Stimulated activated CD8-positive, alpha-beta memory T cell treated with anti-CD3 and anti-CD28 coated beads, Interleukin-15, amount 100 ng/mL, for 4 hours (primary cell): ENCODE measurements at places on chromosomes 3 and 15.

GRCh38 chr3:72449551-72449950, 398.7 kb downstream of the SHQ1 start:
- DNase-seq, result no peak

DNA sequence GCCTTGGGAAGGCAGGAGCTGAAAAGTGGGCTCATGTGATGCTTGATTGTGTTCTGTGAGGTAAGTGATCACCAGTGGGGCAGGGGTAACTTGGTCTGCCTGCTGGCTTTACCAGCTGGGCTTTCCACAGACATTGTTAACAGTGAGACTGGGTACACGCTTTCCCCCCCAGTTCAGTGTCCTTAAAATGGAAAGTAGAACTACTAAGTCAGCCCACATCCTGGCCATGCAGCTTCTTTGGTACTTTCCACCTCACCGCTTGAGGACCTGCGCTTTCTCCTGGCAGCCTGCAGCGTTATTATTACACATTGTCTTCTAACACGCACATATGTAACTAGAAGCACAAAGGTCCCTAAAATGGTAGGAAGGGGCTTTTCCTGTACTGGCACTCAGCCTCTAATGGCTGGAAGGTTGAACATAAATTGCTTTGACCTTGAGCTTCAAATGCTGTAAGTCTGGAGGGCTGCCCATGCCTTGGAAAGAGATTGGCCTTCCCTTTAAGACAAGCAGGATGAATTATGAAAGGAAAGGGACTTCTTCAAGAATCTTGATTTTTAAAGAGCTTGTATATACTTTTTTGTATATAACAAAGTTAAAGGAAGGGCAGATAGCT, 216.1 kb upstream of the ROPN1 start:
- DNase-seq, result no peak

DNA sequence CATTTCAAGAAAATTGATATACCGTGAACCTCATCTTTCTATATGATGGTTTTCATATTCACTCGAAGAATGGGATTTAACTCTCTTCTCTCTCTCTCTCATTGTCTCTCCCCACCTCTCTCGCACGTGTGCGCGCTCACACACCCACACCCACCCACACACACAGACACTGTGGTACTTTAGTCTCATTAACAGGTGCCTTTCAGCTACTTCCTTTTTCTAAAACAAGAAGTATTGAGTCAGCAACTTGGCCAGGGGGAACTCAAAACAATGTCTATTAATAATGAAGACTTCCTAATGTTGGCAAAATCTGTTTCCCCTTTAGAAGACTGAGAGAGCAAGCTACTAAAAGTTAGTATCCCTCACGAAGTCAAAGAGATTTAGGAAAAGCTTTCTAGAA, 150.7 kb downstream of the TMCO5A start:
- DNase-seq, result no peak

GRCh38 chr15:59165726-59166125, 40.9 kb upstream of the LDHAL6B start:
- DNase-seq, result no peak

GRCh38 chr3:111338059-111338698, 203.8 kb upstream of the CD96 start:
- DNase-seq, result no peak

- no peak for DNase-seq
Observed at GRCh38 chr3:147408188-147409100, 721 bp upstream of the ZIC1 start.

DNA sequence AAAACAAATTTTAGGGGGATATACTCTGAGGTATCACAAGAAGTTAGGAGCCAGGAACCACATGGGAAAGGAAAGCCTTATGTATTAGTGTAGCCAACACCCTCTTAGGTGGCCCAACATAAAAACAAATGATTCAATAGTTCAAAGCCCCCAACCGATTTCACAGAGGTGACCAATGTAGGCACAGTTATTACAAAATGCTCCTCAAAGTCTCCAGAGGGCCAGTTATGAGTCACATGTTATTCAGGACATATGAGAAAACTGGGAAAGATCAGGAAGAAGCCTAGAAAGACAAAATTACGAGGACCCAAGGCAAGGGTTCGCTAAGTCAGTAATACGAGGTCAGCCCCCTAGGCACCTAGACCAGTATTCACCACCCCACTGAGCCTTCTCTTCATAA, 29.9 kb upstream of the FBN1 start:
- DNase-seq, result no peak

GRCh38 chr3:99638167-99638948, at the start of gene COL8A1:
TSS of gene COL8A1 (plus strand) at chr3:99638594. CDS start at chr3:99790683, 152,089 bp downstream.
- DNase-seq, result no peak

- no peak for DNase-seq
Observed at GRCh38 chr3:15713364-15713763, 84.4 kb downstream of the ANKRD28 start.

DNA sequence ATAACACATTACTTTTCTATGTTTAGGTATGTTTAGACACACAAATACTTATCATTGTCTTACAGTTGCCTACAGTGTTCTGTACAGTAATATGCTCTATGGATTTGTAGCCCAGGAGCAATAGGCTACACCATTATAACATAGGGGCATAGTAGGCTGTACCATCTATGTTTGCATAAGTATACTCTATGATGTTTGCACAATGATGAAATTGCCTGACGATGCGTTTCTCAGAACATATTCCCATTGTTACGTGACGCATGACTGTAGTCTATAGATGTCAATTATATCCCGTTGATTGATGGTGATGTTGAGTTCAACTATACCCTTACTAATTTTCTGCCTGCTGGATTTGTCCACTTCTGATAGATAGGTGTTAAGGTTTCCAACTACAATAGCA, 139.4 kb upstream of the PFN2 start:
- DNase-seq, result no peak

DNA sequence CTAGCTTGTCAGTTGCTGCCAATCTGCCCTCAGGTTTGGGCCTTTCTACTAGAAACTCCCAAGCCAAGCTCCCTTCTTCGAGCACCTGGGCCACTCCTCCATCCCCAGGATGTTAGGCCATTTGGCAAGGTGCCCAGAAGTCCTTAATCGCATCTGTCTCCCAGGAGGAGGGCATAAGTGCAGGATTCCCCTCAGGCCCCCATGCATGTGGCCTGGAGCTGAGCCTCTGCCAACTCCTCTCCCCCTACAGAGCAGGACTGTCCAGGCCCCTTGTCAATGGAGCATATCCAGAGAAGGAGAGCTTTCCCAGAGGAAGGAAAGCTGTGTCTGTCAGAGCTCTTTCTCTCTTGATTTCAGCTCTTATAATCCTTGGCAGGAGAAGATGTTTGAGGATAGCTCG, 182.6 kb upstream of the ROPN1 start:
- DNase-seq, result no peak

GRCh38 chr3:137219801-137220445, 262.1 kb downstream of the IL20RB start:
- DNase-seq, result no peak

- no peak for DNase-seq
Observed at GRCh38 chr3:62999158-62999557, 123.9 kb upstream of the CADPS start.

DNA sequence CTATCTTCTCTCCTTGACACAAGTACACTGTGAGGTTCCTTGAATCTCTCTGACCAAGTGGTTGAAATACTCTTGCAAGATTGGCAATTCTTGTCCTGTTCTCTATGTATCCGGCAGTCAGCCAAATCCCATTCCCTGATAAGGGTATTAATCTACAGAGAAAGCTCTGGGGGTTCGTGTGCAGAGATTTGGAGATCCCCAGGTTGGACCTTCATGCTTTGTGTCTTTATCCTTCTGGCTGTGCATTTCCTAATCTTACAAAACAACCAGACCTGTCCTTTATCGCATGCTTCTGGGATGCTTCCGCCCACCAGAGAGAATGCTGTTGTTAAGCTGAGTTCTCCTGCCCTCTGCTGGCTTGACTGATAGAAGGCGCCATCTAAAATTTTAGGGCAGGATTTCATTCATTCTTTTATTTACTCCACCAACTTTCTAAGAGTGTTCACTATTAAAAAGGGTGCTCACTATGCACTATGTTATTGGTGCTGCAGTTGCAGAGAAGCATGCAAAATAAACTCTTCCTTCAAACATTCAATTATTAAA, 8.6 kb upstream of the SST start:
- DNase-seq, result no peak

- DNase-seq, result no peak
Observed at GRCh38 chr15:91478717-91479191, 374.8 kb upstream of the SLCO3A1 start.

- no peak for DNase-seq
Observed at GRCh38 chr3:170049146-170050000, 11.6 kb downstream of the GPR160 start.

DNA sequence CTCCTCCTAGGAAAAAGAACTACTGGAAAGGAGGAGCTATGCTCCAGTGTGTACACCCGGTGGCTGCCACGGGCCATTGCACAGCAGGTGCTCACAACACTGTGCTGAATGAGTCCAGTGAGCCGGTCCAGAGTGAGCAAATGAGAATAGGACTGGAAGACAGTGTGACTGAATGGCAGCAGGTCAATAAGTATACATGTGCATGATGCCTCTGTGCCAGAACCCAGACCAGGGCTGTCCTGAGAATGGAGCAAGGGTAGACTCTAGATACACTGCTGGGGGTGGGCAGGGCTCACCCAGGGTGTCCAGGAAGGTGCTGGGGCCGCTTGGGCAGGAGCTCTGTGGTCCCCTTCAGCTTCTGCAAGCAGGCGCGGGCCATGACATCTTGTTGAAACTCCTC, 8.3 kb downstream of the POLG start:
- no peak for DNase-seq

DNA sequence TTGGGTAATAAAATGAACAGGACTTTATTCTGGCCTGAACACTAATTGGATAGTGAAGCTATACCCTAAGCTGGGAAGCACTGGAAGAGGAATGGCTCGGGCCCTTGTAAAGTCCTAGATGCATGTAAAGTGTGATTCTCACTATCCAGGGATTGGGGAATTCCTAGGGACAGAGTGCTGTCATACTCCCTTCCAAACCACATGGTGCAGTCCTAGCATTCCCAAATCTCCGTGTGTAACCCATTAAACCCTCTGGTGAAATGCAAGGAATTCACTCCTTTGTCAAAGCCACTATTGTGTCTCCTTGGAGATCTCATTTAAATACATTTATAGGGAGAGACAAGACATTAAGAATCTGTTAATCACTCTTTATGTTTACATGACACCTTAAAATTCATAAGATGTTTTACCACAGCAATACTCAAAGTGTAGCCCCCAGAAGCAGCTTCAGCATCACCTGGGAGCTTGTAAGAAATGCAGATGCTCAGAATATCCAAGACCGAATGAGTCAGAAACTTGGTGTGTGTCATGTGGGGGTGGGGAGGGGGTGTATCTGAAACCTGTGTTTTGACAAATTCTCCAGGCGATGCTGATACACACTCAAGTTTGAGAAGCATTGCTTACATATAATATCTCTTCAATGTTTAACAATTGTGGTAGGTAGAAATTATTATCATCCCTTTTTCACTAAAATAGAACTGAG, 121.8 kb upstream of the NPHP3 start:
- no peak for DNase-seq

- DNase-seq, result peak; percentile 42
Observed at GRCh38 chr15:85858586-85859375, 64.1 kb upstream of the KLHL25 start.

GRCh38 chr3:116135457-116136085, 309.7 kb downstream of the LSAMP start:
- DNase-seq, result no peak

GRCh38 chr15:70504988-70505387, 258.4 kb downstream of the UACA start:
- no peak for DNase-seq

- DNase-seq, result no peak
Observed at GRCh38 chr3:134236505-134237170, 14.0 kb downstream of the RYK start.

GRCh38 chr3:42684632-42685362, 540 bp upstream of the KLHL40 start:
- DNase-seq, result no peak

GRCh38 chr3:127546554-127546953, 44.0 kb downstream of the TPRA1 start:
- DNase-seq, result no peak

- no peak for DNase-seq
Observed at GRCh38 chr3:78857494-78858111, 910.2 kb downstream of the ROBO1 start.

GRCh38 chr3:2961576-2961975, 148.6 kb downstream of the IL5RA start:
- no peak for DNase-seq

DNA sequence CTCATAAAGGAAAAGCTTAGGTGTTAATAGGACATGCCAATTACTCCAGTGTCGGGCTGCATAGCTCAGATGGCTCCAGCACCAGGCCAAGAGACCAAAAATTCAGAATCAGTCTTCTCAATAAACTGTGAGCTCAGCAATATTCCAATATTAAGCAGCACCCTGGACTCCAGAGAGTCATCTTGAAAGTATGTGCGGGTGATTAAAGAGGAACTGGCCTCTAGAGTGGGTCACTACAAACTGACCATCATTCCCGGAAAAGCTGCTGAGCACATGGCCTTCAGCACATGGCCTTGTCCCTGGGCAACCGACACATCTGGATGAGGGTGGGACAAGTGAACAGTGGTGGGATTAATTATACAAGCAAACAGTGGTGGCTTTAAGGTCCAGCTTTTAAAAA, 59.0 kb downstream of the MAGI1 start:
- no peak for DNase-seq

- DNase-seq, result no peak
Observed at GRCh38 chr3:52649461-52650210, 36.1 kb downstream of the PBRM1 start.

- DNase-seq, result no peak
Observed at GRCh38 chr3:187922704-187923416, 177.6 kb upstream of the BCL6 start.

GRCh38 chr3:48877671-48878070, 21.0 kb downstream of the SLC25A20 start:
- no peak for DNase-seq

DNA sequence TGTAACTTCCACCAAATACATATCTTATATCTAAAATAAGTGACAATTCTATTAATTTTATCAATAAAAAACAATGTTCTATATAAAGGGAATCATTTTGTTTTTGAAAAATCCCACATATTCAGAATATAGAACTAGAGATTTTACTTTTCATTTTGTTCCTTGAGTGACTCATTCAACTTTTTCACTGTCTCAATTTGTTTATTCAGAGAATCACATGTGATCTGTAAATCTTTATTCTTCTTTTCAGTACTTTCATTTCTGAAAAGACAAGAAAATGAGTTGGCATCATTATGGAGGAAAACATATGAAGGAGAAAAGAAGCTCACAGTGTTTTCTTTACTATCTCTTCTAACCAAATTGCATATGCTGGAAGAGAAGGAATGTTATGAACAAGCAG, 35.0 kb downstream of the CIP2A start:
- DNase-seq, result no peak

DNA sequence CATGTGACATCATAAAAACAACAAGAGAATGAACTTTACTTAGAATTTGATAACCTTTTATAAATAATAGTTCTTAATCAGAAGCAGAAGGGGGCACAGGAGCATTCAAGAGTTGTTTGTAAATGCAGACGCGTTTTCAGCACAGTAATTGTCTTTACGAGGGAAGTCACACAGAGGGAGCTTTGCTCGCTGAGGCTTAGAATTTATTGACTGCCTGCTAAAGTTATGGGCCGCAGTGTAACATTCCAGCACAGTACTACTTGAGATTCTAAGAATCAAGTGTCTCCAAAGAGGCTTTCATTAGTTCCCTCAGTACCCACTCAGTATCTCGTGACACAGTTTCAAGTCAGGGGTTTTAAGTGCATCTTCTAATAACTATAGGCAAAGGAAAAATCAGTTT, 288.7 kb downstream of the NR2F2 start:
- DNase-seq, result no peak
